Inflammatory macrophage treated with lipopolysaccharide for 4 hours (primary cell): ENCODE measurements at places on chromosomes 1 and 21.

DNA sequence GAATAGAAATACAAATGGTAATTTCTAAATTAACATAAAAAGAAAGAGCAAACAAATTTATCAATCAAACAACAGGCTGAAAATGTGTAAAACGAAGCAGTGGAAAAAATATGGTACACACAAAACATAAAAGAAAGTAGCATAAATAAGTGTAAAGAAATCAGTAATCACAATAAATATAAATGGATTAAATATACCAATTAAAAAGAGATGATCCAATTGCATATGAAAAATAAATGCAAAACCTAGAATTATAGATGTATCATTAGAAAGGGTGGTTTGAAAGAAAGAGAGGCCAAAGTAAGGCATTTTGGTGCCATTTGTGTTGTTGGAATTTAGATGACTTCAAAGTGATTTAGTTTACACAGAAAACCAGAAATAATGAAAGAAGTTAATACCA lies 202.2 kb downstream of the PTBP2 start:
- DNase-seq = no peak

DNA sequence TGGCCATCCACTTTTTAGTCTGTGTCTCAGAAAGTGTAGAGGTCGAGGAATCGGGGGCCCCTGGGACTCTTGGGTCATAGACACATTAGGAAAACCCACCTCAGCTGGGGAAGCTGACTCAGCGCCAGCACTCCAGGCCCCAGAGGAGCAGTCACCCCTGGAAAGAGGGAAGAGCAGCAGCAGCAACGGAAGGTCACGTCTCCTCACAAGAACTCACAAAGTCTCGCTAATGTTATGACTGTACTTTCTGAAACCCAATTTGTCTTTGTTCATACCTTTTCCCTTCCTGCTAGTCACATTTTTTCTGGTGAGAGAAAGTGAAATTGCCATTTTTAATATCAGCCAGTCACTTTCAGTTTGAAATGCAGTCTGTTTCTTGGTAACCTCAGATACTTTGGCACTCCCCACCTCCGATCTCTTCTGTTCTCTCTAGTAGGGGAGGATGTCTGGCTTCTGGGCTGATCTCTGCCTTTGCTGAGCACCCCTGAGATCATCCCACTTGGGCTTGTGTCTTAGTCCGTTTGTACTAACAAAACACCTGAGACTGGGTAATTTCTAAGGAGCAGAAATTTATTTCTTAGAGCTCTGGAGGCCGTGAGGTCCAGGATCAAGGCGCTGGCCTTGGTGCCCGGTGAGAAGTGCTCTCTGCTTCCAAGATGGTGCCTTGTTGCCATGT lies 6.0 kb upstream of the NLRP3 start:
- peak; percentile 90 for DNase-seq

DNA sequence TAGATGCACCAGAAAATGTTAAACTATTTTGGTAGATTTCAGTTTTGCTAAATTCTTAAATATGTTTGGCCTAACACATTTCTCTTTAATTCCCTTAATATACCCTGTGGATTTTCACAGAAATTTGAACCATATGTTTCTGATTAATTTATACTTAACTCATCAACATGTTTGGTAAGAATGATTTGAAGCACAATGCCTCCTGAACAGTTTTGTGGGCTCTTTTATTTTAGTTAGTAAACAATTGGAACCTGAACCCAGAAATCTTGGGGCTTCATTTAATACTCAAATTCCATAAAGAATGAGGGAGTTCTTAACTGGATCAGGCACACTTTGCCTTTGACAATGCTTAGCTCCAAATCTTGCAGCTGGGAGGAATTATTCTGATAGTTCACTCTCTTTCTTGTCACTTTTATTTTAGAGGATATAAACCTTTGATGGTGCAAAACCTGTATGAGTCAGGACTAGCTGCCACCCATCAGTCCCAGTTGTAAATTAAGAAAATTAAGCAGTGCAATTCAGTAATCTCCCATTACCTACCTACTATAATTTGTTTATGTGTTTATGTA lies 24.6 kb upstream of the LYPLAL1 start:
- DNase-seq = no peak

DNA sequence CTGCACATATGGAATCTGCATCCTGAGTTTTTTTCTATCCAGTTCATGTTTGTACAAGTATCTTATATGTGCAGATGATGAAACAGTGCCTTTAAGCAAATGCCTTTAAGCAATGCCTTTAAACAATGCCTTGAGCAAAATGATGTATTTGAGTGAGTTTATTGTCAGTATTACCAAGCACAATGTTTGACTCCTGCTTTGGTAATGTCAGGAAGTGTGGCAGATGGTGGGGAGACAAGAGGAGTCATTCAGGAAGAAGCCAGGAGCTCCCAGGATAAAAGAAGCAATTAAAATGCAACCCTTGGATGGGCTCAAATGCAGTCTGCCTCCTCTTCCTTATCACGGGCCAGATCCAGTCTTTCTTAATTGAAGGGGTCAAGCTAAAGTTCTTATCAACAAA lies 108.7 kb upstream of the KCNJ15 start:
- no peak for DNase-seq

GRCh38 chr1:206736878-206737728 lies 33.5 kb upstream of the IL19 start:
- no peak for DNase-seq

GRCh38 chr1:200880212-200880611 lies 7.4 kb downstream of the GPR25 start:
- DNase-seq = no peak

GRCh38 chr1:93810316-93810715 lies 68.7 kb downstream of the DNTTIP2 start:
- no peak for DNase-seq

DNA sequence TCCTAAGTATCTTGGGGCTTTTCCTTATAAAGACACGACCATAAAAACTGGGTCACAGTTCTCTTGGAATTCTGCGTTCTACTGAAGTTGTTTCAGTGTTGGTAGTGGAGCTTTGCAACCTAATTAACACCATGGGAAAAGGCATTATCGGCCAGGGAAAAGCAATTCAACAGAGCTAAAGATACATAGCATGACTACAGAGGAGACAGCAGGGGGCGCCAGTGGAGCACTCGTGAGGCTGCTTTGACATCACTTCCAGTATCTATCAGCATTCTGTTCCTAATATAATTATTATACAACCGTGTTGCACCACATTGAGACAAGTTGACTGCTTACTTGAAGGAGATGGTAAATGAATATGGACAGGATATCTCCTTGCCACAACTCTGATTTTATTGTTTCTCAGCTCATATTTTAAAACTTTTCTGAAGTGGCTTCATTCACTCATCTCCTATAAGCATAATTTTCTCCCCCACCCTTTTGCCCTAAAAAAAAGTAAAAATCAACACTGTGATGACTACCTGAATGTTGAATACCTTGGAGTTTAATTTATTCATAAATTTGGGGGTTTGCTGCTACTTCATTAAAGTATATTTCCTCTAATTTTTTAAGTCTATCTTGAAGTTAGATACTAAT lies 39.4 kb downstream of the ZP4 start:
- DNase-seq = peak; percentile 72

GRCh38 chr1:193190096-193190744 lies 3.8 kb upstream of the B3GALT2 start:
- no peak for DNase-seq

GRCh38 chr1:14103878-14104430 lies 404.0 kb downstream of the PRDM2 start:
- DNase-seq = no peak

- DNase-seq = no peak
These were observed 889.0 kb upstream of the ADGRL4 start for GRCh38 chr1:79895573-79895972.

GRCh38 chr1:98253145-98253544 lies 332.3 kb upstream of the DPYD start:
- DNase-seq = no peak

DNA sequence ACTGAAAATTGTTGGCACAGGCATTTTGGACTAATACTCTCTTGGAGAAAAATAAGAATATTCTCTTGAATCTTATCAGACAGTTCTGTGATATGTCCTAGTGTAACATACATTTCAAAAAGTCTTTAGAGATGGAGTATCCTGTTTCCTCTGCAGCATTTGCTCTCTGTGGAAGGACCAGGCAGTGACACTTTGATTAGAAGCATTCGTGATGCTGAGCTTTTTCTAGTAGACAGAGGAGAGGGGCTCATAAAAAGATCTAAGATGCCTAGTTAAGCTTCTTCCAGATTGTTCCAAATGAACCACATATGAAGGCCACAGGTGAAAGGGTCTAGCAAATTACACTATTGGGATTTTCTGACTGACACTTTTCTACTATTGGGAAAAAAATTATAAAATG lies 120.3 kb downstream of the C1orf21 start:
- no peak for DNase-seq

GRCh38 chr1:62676611-62677356 lies 11.4 kb downstream of the DOCK7 start:
- peak; percentile 89 for DNase-seq

GRCh38 chr1:26585471-26585870 lies 55.9 kb downstream of the RPS6KA1 start:
- DNase-seq = peak; percentile 50

- DNase-seq = no peak
These were observed 1.0 kb upstream of the DMRTA2 start for GRCh38 chr1:50424045-50424883.
